Inflammatory macrophage (primary cell): ENCODE measurements at places on chromosomes 7 and 10.

GRCh38 chr7:27767374-27767773 is 27.4 kb downstream of the TAX1BP1 start:
- DNase-seq: no peak

DNA sequence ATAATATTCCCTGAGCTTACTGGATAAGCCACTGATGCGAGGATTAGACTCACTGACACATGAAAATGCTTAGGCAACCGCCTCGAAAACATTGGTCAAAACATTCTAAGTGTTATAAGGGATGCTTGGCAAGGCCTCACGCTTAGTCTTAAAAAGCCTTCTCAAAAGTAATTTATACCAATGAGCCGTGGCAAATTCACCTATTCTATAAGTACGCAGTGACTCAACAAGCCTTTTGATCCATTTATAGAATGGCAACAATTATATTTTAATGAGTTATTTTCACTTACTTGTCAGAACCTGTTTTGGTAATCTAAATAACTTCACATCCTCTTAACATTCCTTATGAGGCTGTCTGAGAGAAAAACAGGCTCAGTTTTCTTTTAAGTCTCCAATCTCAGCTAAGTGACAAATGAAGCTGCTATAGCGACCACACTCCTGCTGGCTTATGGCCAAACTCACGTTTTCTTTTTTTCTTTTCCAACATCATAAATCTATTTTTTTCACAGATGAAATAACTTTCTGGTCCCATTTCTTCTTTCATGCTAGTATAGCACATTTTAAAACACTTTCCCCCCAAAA is 121.2 kb upstream of the AFAP1L2 start:
- no peak for DNase-seq

GRCh38 chr7:129741743-129742213 is 130.3 kb downstream of the NRF1 start:
- no peak for DNase-seq

GRCh38 chr10:79152423-79152817 is 83.7 kb downstream of the ZMIZ1 start:
- DNase-seq: no peak

GRCh38 chr10:102432162-102432950 is at the start of gene CUEDC2:
Gene CUEDC2 (minus strand): TSS chr10:102432574. CDS start chr10:102425188, 7,386 bp downstream.
- DNase-seq: peak; percentile 98

GRCh38 chr10:25178411-25178810 is 3.6 kb downstream of the GPR158 start:
- no peak for DNase-seq

- DNase-seq: no peak
These were observed 14.1 kb upstream of the MYH16 start for GRCh38 chr7:99258501-99258900.

GRCh38 chr10:75640381-75640780 is 209.0 kb downstream of the LRMDA start:
- no peak for DNase-seq

DNA sequence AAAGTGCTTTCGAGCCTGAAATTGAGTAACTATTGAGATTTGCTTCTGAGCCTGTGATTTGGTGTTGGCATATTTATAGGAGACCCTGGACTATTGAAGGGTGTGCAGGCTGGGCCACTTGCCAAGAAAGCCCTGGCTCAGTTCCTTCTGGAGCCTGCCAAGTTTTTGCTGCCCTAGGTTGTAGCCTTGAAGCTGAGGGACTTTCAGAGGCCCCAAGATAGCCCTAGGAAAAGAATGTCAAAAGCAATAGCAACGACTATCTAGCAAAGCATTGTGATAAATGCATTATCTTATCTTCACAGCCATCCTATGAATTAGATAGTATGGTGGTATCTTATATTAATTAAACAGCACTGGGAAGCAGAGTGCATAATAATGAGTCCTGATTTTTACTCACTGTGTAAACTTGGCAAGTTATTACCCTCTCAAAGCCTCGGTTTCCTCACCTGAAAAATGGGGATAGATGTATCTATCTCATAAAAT is 473.7 kb upstream of the PODXL start:
- no peak for DNase-seq
